ENCODE measurements at places on chromosomes 2 and 18.

- no peak for DNase-seq
These were observed 19.9 kb downstream of the FHL2 start for GRCh38 chr2:105378921-105379383.

DNA sequence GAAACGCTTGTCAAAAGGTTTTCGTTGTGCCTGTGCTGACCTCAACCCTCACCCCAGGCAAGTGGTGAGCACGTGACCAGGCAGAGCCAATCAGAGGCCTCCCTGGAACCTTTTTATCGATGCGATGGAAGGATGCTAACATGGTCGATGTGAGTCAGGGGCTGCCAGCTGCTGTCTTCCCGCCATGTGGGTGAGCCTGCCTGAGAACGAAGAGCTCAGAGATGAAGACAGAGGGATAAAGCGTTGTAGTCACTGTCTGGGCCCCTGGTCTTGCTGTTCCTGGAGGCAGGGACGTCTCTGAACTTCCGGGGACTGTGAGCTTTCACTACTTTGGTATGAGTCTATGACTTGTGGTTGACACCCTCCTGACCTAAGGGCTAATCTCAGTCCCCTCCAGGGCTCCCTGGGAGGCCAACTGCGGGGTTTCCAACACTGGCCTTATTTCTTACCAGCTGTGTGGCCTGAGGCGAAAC lies 18.6 kb downstream of the DNMT3A start:
- peak; percentile 47 for DNase-seq

GRCh38 chr2:43057026-43057741 lies 169.2 kb downstream of the ZFP36L2 start:
- no peak for DNase-seq

DNA sequence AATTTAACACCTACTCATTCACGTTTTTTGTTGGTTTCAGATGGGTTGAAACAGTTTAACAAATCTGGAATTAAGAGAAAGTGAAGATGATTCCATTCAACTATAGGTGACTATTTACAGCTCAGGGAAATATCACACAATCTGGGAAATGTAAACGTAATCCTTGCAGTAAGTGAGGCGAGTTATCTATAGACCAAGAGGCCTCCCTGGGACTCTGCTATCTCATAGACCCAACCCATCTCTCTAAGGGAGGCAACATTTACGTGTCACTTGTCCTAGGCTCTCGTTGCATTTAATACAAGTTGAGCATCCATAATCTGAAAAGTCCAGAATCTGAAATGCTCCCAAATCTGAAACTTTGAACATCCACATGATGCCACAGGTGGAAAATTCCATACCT lies 2.0 kb upstream of the MOB4 start:
- no peak for DNase-seq

DNA sequence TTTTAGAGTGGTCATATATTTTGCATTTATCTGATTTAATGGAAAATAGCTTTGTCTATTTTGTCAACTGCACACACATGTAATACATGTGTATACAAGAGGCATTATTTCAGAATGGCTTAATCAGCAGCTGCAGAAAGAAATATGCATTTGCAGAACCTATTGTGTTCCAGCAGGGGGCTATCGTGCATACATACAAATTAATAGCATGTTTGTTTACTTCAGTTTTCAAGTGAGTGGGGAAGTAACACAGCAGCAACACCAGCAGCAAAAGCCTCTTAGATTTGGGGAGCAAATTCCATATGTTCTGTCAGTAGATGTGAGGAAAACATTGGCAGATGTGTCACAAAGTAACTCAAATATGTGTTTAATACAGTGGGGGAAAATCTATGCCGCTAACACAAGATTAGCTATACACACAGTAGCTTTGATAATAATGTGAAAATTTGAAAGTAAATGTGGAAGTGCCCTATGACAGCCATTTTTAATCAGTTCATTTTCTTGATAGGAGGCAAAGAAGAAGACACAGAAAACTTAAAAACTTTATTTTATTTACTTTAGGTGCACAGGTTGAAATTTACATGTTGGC lies 218.1 kb downstream of the WDR7 start:
- DNase-seq, result no peak

- DNase-seq, result no peak
These were observed 20.0 kb downstream of the MALT1 start for GRCh38 chr18:58691256-58691655.

DNA sequence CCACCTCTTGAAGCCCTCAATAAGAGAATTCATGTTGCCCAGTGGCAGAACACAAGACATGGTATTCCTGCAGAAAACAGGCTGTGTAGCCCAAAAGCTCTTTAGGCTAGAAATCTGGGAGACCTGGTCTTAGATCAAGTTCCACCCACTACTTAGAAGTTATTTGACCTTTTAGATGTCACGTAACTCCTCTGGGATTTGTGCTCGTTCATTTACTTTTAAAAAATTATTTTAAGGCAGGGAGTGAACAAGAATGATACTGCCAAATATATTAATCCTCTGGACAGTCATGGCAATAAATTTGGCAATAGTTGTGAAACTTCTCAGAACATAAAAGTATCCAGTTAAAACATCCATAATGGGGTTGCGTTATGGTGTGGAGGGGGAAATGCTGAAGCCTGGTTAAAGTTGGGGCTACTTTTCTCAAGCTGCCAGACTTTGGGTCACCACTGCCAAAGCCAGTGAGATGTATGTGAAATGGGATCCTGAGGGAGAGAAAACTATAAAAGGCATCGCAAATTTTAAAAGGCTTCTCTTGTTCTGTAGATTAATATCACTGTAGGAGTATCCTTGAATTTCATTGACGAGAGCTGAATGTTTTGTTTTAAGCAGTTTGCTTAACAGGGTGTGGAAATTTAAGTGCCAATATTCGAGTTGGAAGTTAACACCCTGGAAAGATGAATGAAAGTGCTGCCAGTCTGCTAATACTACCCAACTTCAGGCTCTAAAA lies 15.8 kb downstream of the DAPL1 start:
- no peak for DNase-seq

DNA sequence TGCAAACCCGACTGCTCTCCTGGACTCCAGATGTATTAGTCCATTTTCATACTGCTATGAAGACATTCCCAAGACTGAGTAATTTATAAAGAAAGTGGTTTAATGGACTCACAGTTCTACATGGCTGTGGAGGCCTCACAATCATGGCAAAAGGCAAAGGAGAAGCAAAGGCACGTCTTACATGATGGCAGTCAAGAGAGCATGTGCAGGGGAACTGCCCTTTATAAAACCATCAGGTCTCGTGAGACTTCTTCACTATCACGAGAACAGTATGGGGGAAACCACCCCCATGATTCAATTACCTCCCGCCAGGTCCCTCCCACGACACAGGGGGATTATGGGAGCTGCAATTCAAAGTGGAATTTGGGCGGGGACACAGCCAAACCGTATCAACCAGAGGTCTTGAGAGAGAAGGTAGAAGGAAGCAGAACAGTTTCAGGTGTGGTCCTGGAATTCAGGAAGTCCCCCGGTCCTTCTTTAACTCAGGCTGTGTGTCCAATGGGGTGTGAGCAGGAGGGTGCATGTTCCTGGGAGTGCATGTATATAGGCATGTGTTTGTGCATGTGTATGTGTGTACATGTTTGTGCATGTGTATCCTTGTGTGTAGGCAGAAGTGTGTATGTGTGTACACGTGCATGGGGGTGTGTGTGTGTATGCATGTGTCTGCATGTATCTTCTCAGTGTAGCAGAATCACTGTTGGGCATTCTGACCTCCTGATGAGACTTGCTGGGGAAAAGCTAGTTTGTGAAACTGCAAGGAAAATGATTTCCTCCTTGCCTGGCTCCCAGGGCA lies 46.2 kb downstream of the GREB1 start:
- no peak for DNase-seq

- DNase-seq, result no peak
These were observed 149.2 kb downstream of the ABCA12 start for GRCh38 chr2:214989187-214989586.

DNA sequence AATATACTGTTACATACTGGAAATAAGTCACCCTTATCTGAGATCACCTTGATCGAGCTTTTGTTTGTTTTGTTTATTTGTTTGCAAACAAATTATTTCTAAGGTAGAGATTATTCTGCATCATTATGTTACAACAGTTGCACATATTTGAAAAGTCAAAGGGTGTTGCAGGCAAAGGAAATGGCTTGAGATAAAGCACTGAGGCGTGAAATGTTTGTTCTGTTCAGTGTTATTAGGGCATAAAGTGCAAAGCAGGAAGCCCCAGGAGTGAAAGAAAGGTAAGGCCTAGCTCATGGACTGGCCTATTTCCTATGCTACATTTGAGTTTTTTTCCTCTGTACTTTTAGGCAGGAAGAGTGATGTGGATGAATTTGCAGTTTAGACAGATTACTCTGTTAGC lies 1815.6 kb upstream of the LRRTM1 start:
- DNase-seq, result no peak

DNA sequence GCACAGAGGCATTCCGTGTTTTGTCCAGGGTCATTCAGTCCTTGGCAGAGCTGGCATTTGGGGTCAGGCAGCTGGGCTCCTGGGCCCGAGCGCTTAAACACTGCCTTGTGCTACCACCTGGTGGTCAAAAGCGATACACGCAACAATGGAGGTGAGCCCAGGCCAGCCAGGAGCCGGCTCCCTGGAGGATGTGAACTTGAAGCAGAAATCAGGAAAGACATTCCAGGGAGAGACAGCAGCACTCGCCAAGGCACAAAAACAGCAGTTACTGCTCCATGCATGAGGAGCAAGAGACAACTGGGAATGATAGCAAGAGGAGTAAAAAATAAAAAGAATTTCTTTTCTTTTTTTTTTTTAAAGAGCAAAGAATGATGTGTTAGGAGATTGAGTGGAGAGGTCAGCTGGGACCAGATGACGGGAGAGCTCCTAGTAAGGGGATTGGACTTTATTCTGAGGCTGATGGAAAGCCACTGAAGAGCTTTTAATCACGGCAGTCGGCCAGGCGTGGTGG lies 20.7 kb downstream of the SCYGR8 start:
- peak; percentile 58 for DNase-seq

DNA sequence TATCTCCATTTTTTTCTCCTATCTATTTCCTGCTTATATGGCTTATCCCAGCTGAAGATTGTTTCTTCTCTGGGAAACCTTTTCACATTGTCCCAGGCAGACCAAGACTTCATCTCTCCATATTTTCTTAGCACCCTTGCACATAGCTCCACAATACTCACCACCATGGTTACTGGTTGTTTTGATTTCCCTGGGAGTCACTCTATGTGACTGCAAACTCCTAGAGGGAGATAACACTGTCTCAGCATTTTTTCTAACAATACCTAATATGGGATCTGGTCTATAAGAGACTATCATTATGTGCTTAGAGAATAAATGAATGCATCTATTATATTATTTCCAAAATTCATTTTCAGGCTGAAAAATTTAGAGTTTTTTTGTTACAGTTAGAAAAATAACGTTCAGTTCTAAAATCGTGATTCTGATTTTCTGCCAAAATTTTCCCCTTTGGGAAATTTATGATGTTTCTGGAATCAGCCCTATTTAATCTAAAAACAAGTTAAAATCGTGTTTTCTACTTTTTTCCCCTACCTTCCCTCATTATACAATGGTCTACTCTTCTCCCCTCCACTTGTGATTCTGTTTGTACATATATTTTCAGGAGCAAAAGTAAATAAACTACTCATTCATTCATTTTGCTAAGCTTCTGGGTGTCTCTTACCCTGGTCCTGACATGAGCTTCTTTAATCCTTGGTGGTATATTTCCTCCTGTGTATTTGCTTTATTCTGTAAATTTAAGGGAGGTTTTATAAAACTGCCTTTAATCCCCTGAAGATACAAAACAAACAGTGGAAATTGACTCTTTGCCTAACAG lies 95.4 kb downstream of the HNMT start:
- no peak for DNase-seq

- no peak for DNase-seq
These were observed 9.4 kb upstream of the INO80C start for GRCh38 chr18:35507192-35507591.

DNA sequence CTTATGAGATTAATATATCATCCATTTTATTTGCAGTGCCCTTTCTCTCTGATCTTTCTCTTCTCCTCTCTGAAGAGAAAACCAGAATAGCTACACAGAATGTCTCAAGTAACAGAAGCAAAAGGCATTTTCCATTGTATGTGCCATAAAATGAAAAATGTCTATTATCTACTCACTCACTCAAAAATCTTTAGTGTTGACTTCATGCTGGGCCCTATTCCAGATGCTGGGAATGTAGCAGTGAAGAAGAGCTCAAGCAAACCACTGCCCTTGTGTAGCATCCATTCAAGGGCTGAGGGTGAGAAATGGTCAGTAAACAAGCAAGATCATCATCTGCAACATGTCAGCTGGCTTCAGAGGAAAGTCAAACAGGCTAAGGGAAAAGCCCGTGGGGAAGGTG lies 427.7 kb downstream of the METTL4 start:
- DNase-seq, result no peak

DNA sequence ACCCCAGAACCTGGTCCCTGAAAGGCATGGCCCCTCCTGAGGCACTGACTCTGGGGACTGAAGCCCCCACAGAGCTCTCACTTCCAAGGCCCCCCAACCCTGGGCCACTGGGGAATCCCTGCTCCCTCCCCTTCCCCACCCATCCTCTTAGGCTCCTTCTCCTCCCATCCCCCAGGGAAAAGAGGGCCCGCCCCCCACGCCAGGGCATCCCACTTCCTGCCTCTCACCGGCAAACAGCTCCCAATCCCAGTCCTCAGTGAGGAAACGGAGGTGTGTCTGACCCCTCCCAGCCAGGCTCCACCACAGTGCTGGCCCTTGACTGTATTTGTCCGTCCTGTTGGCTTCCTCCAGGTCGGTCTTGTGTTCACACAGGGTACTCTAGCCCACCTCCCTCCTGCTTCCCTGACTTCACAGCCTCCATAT lies 35.0 kb upstream of the PTMA start:
- DNase-seq, result no peak

DNA sequence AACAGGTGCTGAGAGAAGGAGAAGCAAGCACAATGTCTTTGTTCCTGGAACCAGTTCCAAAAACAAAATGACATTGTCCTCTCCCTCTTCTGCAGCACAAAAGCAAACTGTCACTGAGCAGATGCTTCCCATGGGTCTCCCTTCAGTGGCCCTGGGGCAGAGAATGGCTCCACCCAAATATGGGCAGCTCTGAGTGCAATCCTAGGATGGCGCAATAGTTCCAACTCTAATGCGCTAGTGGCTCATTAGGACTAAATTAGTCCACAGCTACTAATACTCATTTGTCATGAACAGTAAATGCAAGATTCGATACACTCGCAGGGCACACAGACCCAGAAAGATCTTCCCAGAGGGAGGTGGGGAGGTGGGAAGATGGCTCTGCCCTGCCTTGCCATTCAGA lies 205.2 kb upstream of the CHAC2 start:
- DNase-seq, result no peak

GRCh38 chr18:75937306-75937705 lies 509.8 kb upstream of the SMIM21 start:
- no peak for DNase-seq
